ENCODE measurements at places on chromosomes 5 and 9.

DNA sequence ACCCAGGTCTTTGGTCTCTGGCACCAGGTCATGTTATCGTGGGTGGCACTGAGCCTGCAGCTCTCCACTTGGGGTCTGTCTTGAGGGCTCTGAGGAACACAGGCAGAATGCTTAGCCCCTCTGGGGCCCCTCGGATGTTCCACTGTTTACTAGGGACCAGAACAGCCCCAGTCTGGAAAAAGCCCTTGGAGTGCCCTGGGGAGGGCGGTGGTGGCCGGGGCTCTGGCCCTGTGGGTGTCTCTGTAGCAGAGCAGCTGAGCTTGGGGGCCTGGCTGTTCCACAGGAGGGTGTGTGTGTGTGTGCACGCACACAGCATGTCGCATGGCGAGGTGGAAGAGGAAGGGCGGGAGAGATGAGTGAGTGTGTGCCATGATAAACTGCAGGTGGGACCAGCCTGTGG is 15.4 kb downstream of the GPRIN1 start:
- DNase-seq: no peak

- DNase-seq: no peak
Measured at GRCh38 chr5:134263801-134264200, 37.9 kb upstream of the PPP2CA start.

GRCh38 chr9:120655005-120655622 is 59.2 kb downstream of the MEGF9 start:
- DNase-seq: no peak

- no peak for DNase-seq
Measured at GRCh38 chr5:103098993-103099392, 20.9 kb downstream of the GIN1 start.

DNA sequence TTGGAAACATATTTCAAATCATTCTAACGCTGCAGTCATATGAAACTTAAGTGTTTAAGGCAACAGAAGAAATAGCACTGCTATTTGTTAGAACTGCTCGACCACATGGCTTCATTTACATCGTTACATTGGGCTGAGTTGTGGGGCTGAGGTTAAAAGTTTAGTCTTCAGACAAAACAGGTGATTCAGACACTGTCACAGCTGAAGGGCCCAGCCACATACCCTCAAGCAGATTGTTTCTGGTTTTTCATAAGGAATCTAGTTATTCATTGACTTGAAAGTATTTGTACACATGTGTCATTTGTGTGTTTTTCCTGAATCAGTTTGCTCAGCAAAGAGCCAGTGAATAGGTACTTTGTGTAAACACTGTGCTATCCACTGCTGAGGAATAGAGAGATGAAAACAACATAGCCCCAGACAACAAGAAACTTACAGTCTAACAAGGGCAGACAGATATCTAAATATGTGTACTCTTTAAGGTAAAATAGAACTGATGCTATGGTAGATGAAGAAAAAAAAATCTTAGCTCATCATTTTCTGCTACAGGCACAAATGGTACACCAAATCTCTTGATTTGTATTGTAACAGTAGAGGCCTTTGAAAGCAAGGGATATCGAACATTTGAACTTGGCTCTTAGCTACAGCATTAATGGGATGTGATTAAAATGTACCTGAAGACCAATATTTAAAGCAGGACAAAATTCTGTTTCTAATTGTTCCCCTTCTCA is 357.6 kb upstream of the RPS23 start:
- DNase-seq: no peak

GRCh38 chr9:86021166-86021565 is 78.2 kb downstream of the GOLM1 start:
- DNase-seq: no peak

- no peak for DNase-seq
Measured at GRCh38 chr9:121169094-121169601, 32.5 kb downstream of the RAB14 start.

DNA sequence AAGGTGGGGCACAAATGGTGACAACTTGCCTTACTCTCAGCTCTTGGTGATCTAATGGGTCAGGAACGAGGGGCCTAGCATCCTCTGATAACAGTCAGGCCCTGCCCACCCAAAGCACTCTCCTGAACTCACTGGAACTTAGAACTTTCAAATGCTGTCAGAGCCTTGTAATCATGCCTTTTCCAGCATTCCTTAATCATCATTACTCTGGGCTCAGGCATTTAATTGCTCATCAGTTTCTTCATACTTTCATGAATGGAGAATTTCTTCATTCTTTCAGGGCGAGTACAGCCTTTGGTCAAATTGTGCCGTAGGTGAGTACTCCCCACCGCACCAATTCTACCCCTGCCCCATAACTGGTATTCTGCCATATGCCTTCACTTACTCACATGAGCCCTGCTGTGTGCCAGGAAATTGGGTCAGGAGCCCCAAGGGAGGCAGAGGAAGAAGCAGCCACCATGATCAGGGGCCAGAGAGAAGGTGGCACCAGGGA is 30.2 kb upstream of the DUSP1 start:
- DNase-seq: no peak

DNA sequence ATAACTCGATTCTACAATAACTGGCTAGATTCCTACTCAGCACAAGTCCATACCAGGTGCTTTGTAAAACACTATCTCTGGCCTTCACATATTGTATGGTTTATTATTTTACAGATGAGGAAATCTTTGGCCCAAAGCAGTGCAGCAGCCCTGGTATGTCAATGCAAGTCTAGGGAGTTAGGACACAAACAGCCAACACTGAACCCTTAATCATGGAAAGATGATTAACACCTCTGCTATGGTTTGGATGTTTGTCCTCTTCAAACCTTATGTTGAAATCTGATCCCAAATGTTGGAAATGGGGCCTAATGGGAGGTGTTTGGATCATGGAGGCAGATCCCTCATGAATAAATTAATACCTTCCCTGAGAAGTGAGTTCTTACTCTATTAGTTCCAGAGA is 76.6 kb downstream of the MAPKAP1 start:
- DNase-seq: no peak

GRCh38 chr5:160061770-160062169 is 52.8 kb downstream of the TTC1 start:
- DNase-seq: peak; percentile 62

DNA sequence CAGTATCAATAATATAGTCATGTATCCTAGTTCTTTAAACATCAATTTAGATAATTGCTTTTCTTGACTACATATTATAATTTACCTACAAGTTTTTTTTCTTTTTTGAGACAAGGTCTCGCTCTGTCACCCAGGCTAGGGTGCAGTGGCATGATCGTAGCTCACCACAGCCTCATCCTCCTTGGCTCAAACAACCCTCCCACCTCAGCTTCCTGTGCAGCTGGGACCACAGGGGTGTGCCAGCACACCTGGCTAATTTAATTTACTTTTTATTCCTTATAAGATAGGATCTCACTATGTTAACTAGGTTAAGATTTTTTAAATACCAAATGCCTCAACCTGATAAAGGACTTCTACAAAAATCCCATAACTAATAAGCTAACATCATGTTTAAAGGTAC is 21.1 kb downstream of the UIMC1 start:
- no peak for DNase-seq

DNA sequence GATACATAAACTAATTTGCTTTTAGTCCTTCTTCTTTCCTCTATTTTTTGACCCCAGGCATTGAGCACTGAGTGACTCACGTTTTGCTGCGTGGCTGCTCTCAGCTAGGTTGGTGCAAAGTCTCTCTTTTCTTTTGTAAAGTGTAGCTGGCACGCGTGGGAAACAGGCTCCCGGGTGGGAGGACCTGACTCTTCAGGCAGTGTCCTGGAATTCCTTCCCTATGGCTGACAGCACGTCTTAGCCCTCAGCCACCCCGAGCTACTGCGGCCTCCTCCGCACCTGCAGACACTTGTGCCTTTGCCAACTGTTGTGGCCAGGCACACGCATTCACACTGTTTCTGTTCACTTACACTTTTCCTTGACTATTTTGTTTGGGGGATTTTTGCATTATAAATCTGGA is 877 bp upstream of the SCGB3A1 start:
- DNase-seq: no peak

- DNase-seq: no peak
Measured at GRCh38 chr5:150254774-150255173, 34.8 kb downstream of the CAMK2A start.

GRCh38 chr9:90124961-90125360 is 517.7 kb downstream of the DIRAS2 start:
- DNase-seq: no peak

GRCh38 chr5:170809551-170809950 is 26.0 kb downstream of the GABRP start:
- DNase-seq: peak; percentile 42

DNA sequence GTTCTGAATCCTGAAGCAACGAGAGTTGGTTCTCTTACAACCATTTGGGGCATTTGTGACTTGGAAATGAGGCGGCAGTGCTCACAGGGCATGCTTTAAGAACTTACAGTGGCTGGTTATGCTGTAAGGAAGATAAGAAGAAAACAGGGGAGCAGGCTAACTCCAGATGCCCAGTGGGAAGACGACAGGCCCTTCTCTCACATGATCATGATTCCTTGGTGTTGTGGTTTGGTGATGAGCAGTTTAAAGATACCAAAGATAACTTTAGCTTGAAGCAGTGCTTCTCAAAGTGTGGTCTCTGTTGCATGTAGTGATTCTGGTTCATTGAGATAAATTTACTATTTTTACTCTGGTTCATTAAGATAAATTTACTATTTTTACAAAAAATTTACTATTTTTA is 2.6 kb upstream of the HABP4 start:
- DNase-seq: no peak

DNA sequence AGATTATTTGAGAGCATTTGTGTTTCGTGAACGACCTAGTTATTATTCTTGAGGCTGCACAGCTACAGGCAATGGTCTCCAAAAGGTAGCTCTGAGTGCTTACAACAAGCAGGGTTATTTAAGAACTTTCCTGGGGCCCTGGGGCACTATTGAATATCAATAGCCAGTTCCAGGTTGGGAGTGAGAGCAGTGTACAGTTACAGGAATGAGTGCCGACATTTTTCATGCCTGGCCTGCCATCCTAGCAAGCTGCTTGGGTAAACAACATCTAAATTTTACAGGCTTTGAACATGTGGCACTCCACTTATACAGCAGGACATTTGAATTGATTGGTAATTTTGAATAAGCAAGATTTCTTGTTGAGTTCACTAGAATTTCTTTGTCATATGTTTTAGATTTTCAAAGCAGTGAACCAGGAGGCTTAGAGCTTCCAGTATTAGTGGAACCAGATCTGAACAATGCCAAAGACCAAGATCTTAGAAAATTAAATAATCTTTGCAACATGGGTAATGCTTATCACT is 171.9 kb upstream of the GDNF start:
- DNase-seq: no peak
